Bladder microvascular endothelial cell (primary cell): ENCODE measurements at places on chromosomes 2 and 18. TPM values are rescaled to one million over a fixed set of nuclear protein-coding genes. Genes with fewer than 3 reads are reported as not detected.

The CGREF1 gene
- 0.65 and 2.3 TPM in 2 replicates for total RNA-seq

The SERPINB13 gene
- not detected in 2 replicates for total RNA-seq

The KCNS3 gene
- total RNA-seq, result 0.31 and 0.65 TPM in 2 replicates

The POMC gene
- total RNA-seq, result 0.76 and 1.5 TPM in 2 replicates

The ST6GAL2 gene
- 0.25 TPM in 1 of 2 replicates, not detected in the other for total RNA-seq

The AKAIN1 gene
- not detected in 2 replicates for total RNA-seq

The PRKAG3 gene
- not detected in 2 replicates for total RNA-seq
